ENCODE measurements at places on chromosomes 4 and X. TPM values are rescaled to one million over a fixed set of nuclear protein-coding genes. Genes with fewer than 3 reads are reported as not detected.

- no peak for DNase-seq
- H3K27ac ChIP-seq: no peak overlapping the region
- H3K27me3 ChIP-seq: no peaks in the 10 kb centered on the region
Measured at GRCh38 chr4:2217726-2218125, 24.2 kb downstream of the HAUS3 start.

DNA sequence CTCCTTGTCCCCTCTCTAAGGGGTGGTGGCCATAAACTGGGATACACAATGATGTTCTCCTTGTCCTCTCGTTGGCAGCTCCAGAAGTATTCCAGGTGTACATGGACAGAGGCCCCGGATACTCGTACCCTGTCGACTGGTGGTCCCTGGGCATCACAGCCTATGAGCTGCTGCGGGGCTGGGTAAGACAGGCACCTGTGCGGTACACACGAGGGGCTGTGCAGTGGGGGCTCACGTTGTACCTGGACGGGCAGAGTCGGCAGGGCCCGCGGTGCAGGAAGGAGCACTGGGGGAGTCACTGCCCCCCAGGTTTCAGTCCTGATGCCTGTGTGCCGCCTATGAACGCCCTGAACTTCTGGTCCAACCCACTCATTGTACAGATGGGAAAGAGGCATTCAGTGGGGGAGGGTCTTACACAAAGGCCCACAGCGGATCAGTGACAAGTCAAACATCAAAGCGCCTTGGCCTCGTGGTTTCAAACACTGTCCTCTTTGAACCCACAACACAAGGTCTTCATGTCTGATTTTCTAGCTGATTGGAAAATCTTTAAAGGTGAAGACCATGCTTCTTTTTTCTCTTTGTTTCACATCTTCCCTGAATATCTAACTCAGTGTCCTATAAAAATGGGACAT lies 261.6 kb downstream of the EVC2 start:
- no peaks in the 10 kb centered on the region for H3K36me3 ChIP-seq
- H3K4me1 ChIP-seq: no peaks in the 10 kb centered on the region
- H3K4me3 ChIP-seq: no peak overlapping the region

GRCh38 chrX:39519030-39519488 lies 578.7 kb downstream of the BCOR start:
- no peak for DNase-seq
- H3K27me3 ChIP-seq: no peaks in the 10 kb centered on the region
- H3K4me3 ChIP-seq: no peak overlapping the region
- no peak overlapping the region for H3K27ac ChIP-seq
- H3K4me1 ChIP-seq: no peaks in the 10 kb centered on the region
- no peaks in the 10 kb centered on the region for H3K36me3 ChIP-seq

DNA sequence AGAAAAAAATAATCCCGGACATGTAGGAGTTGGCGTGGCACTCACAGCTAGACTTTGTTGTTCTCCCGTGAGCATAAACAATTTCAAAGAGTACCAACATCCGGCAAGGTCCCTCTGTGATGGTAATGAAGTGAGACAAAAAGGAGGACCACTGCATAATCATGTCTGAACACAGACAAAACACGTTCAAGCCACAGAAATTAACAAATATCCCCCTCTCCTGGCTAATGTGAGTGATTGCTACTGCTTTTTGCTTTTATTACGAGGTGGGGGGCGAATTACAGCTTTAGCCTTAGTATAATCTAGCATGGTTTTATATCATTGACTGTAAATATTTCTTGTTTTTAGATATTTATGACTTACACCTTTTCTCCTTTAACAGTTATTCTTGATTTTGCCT lies 118.5 kb downstream of the PLS3 start:
- no peaks in the 10 kb centered on the region for H3K27me3 ChIP-seq
- H3K4me3 ChIP-seq: no peak overlapping the region
- H3K4me1 ChIP-seq: no peaks in the 10 kb centered on the region
- no peak overlapping the region for H3K27ac ChIP-seq
- no peak for DNase-seq
- H3K36me3 ChIP-seq: no peaks in the 10 kb centered on the region

GRCh38 chrX:44495091-44495490 lies 47.6 kb downstream of the FUNDC1 start:
- no peak overlapping the region for H3K27ac ChIP-seq
- H3K4me3 ChIP-seq: no peak overlapping the region
- DNase-seq: no peak
- H3K27me3 ChIP-seq: no peaks in the 10 kb centered on the region
- no peaks in the 10 kb centered on the region for H3K4me1 ChIP-seq

GRCh38 chr4:20391912-20392311 lies 140.2 kb downstream of the SLIT2 start:
- no peaks in the 10 kb centered on the region for H3K36me3 ChIP-seq
- no peak overlapping the region for H3K4me3 ChIP-seq
- H3K27me3 ChIP-seq: no peaks in the 10 kb centered on the region
- no peaks in the 10 kb centered on the region for H3K4me1 ChIP-seq

DNA sequence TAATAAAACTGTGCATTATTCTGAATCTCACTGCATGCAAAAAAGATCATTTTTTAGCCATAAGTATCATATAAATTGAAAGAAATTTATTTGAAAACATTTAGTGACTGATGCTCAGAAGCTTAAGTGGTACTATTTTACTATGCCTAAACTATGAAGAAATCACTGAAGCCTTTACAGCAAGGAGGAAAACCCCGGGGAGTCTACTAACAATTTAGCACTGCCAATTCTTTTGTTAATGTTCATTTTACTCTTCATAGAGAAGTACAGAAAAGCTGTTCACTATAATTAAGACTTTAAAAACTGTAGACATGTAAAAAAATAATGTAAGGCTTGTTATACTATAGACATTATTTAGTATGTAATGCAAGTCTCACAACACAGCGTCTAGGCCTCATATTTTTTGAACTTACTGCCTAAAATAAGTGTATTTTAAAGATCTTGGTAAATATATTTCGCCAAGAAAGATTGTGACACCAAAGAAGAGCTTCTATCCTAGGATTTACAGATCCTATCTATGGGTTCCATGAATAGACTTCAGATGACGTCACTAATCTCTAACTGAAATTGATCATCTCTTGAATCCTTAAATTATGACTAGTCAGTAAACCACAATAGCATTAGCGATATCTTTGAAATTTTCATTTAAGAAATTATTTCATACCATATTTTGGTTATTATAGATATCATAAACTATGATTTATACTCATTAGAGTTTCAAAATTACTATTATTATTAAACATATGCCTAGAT lies 602.5 kb downstream of the TMA16 start:
- no peaks in the 10 kb centered on the region for H3K36me3 ChIP-seq
- H3K4me3 ChIP-seq: no peak overlapping the region

DNA sequence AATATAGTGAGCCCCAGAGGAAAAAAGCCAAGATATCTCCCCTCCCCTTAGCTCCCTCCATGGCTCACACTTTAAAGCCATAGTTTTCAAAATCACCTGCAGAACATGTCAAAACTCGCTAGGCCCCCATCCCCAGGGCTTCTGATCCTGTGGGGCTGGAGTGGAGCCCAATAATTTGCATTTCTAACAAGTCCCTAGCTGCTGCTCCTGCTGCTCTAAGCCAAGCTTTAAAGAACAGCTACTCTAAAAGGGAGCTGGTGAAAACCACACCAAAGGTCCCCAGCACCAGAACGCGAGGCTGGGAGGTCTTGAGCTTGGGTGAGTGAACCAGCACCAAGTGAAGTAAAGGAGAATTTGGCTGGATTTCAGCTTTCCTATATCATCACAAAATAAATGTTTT lies 237.1 kb downstream of the ZNF674 start:
- H3K36me3 ChIP-seq: no peaks in the 10 kb centered on the region
- no peak overlapping the region for H3K4me3 ChIP-seq
- peaks cover 9% of the 10 kb centered on the region for H3K4me1 ChIP-seq
- no peaks in the 10 kb centered on the region for H3K27me3 ChIP-seq
- no peak overlapping the region for H3K27ac ChIP-seq
- DNase-seq: no peak

DNA sequence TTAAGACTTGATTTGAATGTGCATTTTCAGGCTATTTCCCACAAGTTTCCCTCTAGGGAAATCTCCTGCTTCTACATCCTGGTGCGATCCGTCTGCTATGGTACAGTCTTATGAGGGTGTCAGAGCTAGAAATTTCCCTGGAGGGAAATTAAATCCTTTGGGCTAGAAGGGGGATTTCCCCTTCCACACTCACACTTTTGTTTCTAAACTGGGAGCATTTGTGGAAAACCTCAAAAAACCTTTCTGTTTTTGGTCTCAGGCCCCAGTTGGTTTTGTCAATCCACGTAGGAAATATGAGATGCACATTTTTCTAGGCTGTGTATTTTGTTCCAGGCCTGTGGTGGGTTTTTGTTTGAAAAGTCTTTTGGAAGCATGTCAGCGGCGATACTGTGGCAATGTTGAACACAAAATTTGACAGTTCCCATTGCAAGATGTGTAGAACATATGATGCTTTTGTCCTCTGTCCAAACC lies 17.8 kb downstream of the HMGB3 start:
- no peaks in the 10 kb centered on the region for H3K27me3 ChIP-seq
- no peak overlapping the region for H3K4me3 ChIP-seq
- H3K4me1 ChIP-seq: no peaks in the 10 kb centered on the region
- no peak overlapping the region for H3K27ac ChIP-seq

- H3K27me3 ChIP-seq: no peaks in the 10 kb centered on the region
- no peaks in the 10 kb centered on the region for H3K36me3 ChIP-seq
- no peak overlapping the region for H3K4me3 ChIP-seq
Measured at GRCh38 chrX:8815460-8816065, 14.4 kb upstream of the FAM9A start.

- H3K27me3 ChIP-seq: no peaks in the 10 kb centered on the region
- H3K27ac ChIP-seq: no peak overlapping the region
- H3K4me1 ChIP-seq: no peaks in the 10 kb centered on the region
- H3K36me3 ChIP-seq: no peaks in the 10 kb centered on the region
- no peak overlapping the region for H3K4me3 ChIP-seq
Measured at GRCh38 chr4:74311696-74312313, 3.5 kb downstream of the EPGN start.

GRCh38 chr4:6507345-6507744 lies 34.9 kb upstream of the PPP2R2C start:
- no peaks in the 10 kb centered on the region for H3K27me3 ChIP-seq
- H3K4me1 ChIP-seq: no peaks in the 10 kb centered on the region
- no peak overlapping the region for H3K4me3 ChIP-seq
- DNase-seq: no peak
- no peak overlapping the region for H3K27ac ChIP-seq

DNA sequence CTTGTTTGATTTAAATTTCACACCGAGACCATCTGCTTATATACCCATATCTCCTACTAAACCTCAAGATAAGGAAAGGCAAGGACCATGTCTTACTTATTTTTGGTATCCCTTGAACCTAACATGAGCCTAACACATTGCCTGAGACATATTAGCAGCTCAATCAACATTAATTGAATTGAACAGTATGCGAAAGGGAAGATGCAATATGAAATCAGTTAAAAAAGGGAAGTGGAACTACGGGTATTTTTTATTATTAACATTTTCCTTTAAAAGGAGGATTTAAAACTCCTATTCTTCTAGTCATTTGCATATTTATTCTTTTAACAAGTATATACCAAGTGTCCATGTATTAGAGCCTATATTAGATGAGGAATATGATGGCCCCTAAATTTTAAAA lies 197.0 kb downstream of the CAMK2D start:
- H3K4me1 ChIP-seq: no peaks in the 10 kb centered on the region
- no peak for DNase-seq
- no peak overlapping the region for H3K4me3 ChIP-seq
- H3K27ac ChIP-seq: no peak overlapping the region

- no peaks in the 10 kb centered on the region for H3K36me3 ChIP-seq
- H3K27me3 ChIP-seq: no peaks in the 10 kb centered on the region
- DNase-seq: no peak
Measured at GRCh38 chr4:6688879-6689505, 4.7 kb upstream of the S100P start.

DNA sequence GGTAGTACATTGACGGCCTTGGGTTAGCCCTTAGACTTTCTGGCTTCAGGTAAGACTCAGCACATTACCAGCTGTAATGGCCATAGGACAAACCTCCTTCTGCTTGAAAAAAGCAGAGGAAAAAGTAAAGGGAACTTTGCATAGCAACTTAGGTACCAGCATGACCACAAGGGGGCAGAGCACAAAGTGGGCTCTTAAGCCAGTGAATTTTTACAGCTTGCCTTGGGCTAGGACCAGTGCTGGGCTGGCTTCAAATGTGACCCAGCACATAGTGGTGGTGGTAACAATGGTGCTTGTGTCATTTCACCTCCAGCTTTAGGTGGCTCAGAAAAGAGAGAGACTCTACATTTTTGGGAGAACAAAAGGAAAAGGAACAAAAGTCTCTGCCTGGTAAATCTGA lies 66.1 kb downstream of the KLHL4 start:
- no peaks in the 10 kb centered on the region for H3K36me3 ChIP-seq
- no peak for DNase-seq

GRCh38 chr4:125765941-125766340 lies 451.2 kb downstream of the FAT4 start:
- no peak overlapping the region for H3K4me3 ChIP-seq
- H3K27ac ChIP-seq: no peak overlapping the region
- no peaks in the 10 kb centered on the region for H3K4me1 ChIP-seq

DNA sequence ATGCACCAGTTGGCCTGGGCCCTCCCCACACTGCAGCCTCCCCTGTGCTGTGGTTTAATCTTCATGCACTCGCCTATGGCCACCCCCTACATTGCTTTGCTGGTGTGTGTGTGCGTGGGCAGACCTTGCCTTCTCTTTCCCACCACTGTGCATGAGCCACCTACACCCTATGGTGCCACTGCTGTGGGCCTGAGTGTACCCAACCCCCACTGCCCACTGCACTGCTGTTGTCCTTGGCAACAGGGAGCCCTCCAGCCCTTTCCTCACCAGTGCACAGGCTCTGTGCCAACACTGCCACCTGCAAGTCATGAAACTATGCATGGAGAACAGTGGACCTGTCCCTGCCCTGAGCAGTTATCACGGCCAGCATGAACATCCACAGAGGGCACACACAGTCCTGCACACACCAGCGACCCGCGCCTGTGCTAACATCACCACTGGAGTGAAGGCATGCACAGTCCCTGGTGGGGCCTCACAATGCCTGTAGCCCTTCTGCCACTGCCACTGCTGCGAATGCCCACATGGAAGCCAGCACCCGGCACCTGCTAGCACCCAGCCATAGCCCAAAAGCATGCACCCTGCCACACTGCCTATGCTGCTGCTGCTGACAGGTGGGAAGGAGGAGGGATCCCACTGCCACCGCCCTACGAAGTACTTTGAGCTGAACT lies 237.8 kb upstream of the ARSJ start:
- H3K4me1 ChIP-seq: no peaks in the 10 kb centered on the region
- H3K36me3 ChIP-seq: no peaks in the 10 kb centered on the region
- H3K4me3 ChIP-seq: no peak overlapping the region
- no peaks in the 10 kb centered on the region for H3K27me3 ChIP-seq

GRCh38 chr4:6024313-6024960 lies 6.2 kb upstream of the C4orf50 start:
- no peak overlapping the region for H3K27ac ChIP-seq
- no peaks in the 10 kb centered on the region for H3K27me3 ChIP-seq
- DNase-seq: no peak

- DNase-seq: no peak
- H3K4me3 ChIP-seq: no peak overlapping the region
- H3K4me1 ChIP-seq: no peaks in the 10 kb centered on the region
Measured at GRCh38 chr4:31234494-31234893, 514.3 kb downstream of the PCDH7 start.

SLITRK4 gene
- not detected for total RNA-seq

CXCL1 gene
- 12.8 TPM for total RNA-seq

DACH2 gene
- total RNA-seq: 0.18 TPM

CMC4 gene
- total RNA-seq: 13.0 TPM

PPBP gene
- total RNA-seq: not detected

TCEAL6 gene
- total RNA-seq: not detected

CLIC2 gene
- total RNA-seq: 0.80 TPM

INTS6L gene
- 19.6 TPM for total RNA-seq

TMEM187 gene
- 15.7 TPM for total RNA-seq

AFAP1 gene
- 94.7 TPM for total RNA-seq

UNC5C gene
- 8.2 TPM for total RNA-seq

IL21 gene
- not detected for total RNA-seq

IBSP gene
- not detected for total RNA-seq
